Retinal pigment epithelial cell (primary cell): ENCODE measurements at places on chromosomes 16 and 17.
A peak's percentile ranks its signal among the peaks of the same experiment; 100 is the strongest.

DNA sequence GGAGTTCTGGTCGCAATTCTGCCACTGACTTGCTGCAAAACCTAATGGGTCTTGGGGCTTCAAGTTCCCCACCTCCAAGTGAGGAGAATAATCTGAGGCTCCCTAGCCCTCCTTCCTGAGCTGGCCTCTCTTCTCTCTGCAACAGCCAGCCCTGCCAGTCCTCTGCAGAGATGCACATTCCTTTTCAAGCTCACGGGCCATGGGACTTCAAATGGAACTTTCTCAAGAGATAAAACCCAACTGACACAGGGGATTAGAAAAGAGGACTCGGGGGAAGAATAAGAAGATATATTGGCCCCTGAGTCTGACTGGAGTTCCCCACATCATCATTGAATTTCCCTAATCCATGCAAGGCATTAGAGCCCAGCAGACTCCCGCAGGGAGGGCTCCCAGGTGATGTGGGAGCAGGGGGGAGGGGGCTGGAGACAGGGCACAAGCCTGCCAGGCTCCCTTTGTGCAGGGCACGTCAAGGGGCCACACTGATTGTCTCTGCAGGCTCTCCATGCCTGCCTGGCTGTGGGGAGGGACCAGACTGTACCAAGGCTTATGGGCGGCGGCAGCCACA is 131.0 kb downstream of the CCDC144A start:
- DNase-seq: no peak

DNA sequence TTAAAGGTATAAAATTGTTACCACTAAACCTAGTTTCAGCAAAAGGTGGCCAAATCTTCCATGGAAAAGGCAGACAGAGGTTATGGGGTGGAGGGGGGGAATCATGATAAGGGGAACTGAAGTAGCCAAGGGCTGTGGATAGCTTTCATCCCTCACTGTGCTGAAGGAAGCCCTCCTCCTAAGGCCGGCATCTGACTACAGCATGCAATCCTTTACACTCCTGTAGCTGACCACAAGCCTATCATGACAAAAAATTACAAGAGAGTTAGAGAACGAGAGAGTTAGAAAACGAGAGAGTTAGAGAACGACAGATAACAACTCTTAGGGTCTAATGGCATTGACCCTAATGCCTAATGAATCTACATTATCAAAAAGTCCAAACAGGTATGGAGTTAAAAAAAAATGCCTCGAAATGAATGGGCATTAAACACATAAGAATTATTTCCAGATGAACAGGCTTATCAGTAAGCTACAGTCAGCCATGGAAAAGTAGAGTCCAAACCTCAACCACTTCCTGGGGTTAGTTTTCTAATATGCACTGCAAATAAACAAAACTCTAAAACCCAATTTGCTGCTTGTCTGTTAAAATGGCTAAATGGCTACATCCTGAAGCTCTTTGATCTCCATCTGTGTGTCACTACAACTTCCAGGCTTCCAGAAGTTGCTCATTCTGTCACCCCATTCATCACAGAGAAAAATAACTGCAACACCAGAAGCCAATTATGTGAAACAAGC is 29.7 kb downstream of the DUSP14 start:
- no peak for DNase-seq

DNA sequence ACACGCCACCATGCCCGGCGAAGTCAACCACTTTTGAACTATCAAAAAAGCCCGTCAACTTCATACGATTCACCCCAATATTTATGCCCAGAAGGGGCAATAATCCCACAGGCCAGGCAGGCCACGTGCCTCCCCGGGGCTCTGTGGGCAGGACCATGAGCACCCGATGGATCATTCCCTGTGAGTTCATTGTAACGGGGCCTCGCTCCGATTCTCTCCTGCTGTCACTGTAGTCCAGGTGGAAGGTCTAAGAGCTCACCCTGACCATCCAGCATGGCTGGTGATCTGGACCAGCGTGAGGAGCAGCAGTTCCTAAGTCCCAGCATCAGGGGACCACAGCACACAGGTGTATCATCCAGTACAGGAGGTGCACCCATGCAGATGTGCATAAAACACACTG is 77.5 kb upstream of the DOC2B start:
- DNase-seq: no peak

GRCh38 chr17:73358668-73359067 is 46.9 kb upstream of the CDC42EP4 start:
- DNase-seq: no peak

- peak; percentile 84 for DNase-seq
Observed at GRCh38 chr17:8153525-8153956, 1.3 kb upstream of the PER1 start.

- no peak for DNase-seq
Observed at GRCh38 chr17:6464446-6465041, 20.3 kb downstream of the PIMREG start.

DNA sequence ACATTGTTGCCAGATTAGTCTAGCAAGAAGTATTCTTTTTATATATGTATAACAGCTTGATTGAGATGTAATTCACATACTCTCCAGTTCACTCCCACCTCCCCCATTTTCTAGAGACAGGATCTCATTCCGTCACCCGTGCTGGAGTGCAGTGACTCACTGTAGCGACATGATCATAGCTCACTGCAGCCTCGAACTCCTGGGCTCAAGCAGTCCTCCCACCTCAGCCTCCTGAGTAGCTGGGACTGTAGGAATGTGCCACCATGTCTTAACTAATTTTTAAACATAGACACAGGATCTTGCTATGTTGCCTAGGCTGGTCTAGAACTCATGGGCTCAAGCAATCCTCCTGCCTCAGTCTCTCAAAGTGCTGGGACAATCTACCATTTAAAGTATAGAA is 3.3 kb upstream of the RSAD1 start:
- DNase-seq: no peak

DNA sequence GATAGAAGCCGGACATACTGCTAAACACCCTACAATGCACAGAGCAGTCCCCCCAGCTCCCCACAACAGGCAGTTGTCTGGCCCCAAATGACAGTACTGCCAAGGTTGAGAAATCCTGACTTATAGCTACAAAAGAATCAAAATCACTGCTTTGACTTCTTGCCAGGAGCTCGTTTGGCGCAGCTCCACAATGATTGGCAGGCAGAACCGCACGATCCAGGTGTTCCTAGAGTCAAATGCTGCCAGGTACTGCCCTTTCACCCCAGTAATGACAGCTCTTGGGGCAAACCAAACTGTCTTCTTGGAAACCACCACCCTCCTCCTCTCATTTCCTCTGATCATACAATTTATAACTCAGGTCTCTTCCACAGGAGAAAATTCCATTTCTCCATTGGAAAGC is 2.2 kb upstream of the TMC5 start:
- no peak for DNase-seq

DNA sequence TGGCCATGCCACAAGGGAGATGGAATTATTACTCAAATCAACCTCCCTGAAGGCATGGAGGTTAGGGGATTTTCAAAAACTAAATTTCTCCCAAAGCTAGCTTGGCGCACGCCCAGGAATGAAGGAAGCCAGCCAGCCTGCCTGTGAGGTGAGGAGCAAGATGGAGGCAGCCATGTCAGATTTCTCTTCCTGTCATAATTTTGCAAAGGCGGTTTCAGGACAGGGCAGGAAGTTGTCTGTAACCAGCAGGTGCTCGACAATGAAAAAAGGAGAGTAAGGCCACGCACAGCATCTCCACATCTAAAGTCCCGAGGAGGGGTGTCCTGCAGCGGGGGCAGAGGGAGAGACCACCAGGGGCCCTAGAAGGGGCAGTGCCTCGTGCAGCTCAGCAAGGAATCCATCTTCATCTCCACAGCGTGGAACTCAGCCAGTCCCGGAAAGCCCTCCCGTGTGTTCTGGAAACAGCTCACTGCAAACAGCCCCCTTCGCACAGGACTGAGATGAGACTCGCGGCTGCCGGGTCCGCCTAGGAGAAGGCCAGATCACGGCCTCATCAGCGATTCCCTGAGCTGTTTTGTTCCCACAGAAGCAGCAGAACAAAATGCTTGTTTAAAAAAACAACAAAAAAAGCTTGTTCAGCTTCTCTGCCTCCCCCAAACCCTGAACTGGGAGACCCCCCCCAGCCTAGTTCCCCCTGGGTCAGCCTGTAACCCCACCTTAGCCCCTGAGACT is 47.8 kb downstream of the SLC7A5 start:
- DNase-seq: no peak

DNA sequence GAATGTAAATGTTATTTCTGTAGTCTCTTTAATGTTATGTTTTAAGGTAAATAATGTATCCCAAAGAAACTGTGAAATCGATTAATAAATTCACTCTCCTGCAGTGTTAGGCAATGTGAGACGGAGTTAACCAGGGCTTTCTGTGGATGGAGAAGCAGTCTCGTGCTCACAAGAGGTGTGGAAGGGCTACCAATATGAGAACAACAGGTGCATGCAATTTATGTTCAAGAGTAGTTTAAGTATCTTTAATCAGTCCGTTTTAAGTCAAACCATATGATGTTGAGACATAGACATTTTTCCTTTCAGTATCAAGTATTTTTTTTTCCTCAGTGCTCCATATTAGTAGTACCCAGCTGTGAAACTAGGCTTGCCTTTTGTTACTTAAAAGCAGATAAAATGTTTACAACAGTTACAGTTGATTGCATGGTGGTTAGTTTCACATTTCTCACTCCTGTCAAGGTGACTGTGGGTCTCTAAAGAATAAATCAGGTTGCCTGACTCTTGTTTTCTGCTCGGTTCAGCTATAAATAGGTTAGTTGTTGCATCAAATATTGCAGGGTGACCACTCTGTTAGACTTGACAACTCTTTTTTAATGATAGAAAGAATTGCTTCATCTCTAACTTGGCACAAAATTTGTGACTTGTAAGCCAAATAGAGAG is 54.4 kb downstream of the COX10 start:
- DNase-seq: no peak

- DNase-seq: no peak
Observed at GRCh38 chr16:63690267-63690666, 1431.6 kb downstream of the CDH11 start.

DNA sequence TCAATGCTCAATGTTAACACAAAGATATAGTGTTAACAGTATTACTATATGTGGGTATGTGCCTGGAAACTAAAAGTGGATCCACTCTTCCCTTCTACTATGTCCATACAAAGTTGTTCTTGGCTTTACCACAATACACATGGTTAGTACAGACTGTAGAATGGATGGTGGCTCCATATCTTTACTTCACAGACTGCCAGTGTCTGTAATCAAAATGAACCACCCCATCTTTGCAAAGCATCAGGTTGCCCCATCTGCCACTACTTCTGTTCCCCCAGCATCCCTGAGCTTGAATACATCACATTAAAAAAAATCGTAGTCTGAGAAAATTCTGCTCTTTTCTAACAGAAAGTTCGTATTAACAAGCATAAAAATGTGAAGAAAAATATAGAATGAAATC is 30.0 kb downstream of the USP32 start:
- DNase-seq: no peak

- DNase-seq: no peak
Observed at GRCh38 chr16:89863741-89864526, 9.5 kb upstream of the TCF25 start.

DNA sequence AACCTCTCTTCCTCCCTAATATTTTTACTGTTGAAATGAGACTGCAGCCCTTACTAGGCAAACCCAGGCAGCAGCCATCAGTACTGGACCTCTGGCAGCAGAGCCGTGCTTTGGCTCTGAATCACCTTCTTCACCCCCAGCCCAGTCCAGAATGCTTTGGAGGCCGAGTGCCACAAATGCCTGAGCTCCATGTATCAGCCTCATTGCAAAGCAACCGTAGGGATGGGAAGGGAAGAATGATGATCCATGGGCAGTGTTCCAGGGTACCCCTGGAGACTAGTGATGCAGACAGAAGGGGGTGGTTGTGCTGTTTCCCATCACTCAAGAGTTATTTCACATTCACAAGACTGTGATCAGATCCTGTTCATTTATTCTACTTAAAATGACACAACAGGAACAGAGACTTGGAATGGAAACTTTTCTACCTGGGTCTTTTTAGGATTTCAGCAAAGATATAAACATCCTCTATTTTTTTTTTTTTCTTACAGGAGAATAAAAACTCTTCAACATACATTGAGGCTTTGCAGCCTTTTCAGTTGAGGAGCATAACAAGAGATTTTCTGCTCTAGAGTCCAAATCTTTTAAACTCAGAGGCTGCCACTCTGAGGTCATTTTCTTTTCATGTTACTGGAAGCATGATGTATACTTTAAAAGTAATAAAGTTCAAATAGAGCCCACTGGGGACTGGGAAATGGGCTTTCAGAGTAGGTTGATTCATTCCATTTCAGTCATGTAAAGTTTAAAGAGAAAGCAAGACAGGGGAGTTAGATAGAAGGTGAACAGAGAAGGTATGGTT is 138.3 kb downstream of the KCNJ2 start:
- no peak for DNase-seq

GRCh38 chr17:74663561-74663960 is 40.0 kb upstream of the CD300E start:
- no peak for DNase-seq

GRCh38 chr16:71830359-71830758 is 15.4 kb upstream of the ATXN1L start:
- no peak for DNase-seq

DNA sequence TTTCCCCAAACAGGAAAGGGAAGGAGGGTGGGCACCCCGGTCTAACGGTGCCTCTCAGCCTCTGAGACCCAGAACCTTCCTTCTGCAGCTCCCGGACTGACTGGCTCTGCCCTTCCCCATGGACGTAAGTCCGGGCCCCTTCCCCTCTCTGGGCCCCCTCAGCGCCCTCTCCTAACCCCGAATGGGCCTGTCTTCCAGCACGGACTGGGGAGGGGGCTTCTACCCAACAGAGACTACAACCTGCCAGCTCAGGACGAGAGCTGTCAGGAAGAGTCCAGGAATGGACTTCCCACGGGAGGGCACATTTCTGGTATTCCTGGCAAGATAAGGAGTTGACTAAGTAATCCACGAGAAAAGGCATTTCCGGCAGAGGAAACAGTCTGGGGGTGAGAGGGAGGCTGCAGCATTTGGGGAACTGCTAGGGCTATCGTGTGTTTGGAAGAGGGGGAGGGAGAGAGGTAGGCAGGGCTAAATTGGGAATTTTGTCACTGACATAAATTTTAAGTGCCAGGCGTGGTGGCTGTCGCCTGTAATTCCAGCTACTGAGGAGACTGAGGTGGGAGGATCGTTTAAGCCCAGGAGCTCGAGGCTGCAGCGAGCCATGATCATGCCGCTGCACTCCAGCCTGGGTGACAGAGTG is 12.1 kb upstream of the ALDOA start:
- DNase-seq: no peak

- DNase-seq: no peak
Observed at GRCh38 chr17:59427996-59428395, 96.5 kb downstream of the YPEL2 start.

GRCh38 chr16:22375117-22375962 is 921 bp upstream of the CDR2 start:
- DNase-seq: no peak

GRCh38 chr17:37847102-37847501 is 77.1 kb upstream of the TBC1D3K start:
- DNase-seq: no peak
